ENCODE measurements at places on chromosomes 11 and 22. TPM values are rescaled to one million over a fixed set of nuclear protein-coding genes. Genes with fewer than 3 reads are reported as not detected.

The SLC22A12 gene
- not detected for total RNA-seq

The GNB1L gene
- 5.4 TPM for total RNA-seq

The SH3BP1 gene
- 4.7 TPM for total RNA-seq

The MS4A3 gene
- not detected for total RNA-seq

The ANKK1 gene
- not detected for total RNA-seq

The NRGN gene
- total RNA-seq = 1.1 TPM

The SERPIND1 gene
- not detected for total RNA-seq

The OR5B21 gene
- total RNA-seq = not detected

The TLCD5 gene
- total RNA-seq = 4.1 TPM

The APLNR gene
- 0.71 TPM for total RNA-seq

The TRIM3 gene
- total RNA-seq = 22.5 TPM

All from sigmoid colon (tissue), 7 donors.